ENCODE measurements at places on chromosomes 6 and 20.

GRCh38 chr20:58876437-58876836 lies 23.9 kb downstream of the GNAS start:
- DNase-seq, result no peak

- DNase-seq, result no peak
Measured at GRCh38 chr20:21706261-21707195, 1.1 kb downstream of the PAX1 start.

DNA sequence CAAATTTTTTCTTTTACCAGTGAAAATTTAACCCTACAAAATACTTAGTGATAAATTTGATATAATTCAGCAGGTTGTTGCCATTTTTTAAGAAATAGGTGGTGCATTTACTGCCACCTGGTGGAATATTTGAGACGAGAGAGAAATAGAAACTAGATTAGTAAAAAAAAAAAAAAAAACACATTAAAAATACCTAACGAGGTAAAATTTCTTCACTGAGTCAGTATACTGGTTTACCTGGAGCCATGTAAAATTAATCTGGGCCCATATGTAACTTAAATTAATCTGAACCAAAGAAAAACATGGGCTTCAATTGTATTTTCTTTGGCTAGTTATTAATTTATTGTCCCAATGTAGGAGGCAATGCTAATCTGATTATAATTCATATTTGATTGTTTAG lies 520.8 kb downstream of the EPM2A start:
- peak; percentile 47 for DNase-seq

GRCh38 chr20:57381596-57382503 lies 9.3 kb upstream of the RBM38 start:
- DNase-seq, result peak; percentile 83

- no peak for DNase-seq
Measured at GRCh38 chr6:130385064-130385695, 19.4 kb downstream of the TMEM200A start.

GRCh38 chr6:75202676-75203131 lies 3.1 kb downstream of the COL12A1 start:
- no peak for DNase-seq

DNA sequence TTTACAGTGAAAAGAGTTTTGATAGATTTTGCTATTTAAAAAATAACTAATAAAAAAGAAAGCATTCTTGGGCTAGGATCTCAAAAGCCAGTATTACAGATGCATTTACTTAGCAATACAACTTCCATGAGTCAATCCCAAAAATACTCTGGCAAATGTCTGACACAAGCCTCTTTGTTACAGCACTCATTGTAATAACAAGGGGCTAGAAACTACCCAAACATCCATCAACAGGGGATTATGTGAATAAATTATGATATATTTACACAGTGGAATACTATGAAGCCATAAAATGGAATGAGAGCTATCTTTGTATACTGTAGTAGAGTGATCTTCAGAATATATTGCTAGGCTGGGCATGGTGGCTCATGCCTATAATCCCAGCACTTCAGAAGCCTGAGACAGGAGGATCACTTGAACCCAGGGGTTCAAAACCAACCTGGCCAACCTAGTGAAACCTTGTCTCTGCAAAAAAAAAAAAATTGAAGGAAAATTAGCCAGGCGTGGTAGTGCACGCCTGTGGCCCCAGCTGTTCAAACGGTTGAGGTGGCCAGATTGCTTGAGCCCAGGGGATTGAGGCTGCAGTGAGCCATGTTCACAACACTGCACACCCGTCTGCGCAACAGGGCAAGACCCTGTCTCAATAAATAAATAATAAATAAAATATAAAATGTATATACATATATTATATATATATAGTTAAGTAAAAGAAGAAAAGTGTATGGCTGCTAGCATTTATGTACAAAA lies 34.7 kb upstream of the TOP1 start:
- DNase-seq, result no peak

- DNase-seq, result no peak
Measured at GRCh38 chr6:102411796-102412195, 1018.3 kb downstream of the GRIK2 start.

- no peak for DNase-seq
Measured at GRCh38 chr6:2865694-2866151, 24.1 kb upstream of the SERPINB1 start.

DNA sequence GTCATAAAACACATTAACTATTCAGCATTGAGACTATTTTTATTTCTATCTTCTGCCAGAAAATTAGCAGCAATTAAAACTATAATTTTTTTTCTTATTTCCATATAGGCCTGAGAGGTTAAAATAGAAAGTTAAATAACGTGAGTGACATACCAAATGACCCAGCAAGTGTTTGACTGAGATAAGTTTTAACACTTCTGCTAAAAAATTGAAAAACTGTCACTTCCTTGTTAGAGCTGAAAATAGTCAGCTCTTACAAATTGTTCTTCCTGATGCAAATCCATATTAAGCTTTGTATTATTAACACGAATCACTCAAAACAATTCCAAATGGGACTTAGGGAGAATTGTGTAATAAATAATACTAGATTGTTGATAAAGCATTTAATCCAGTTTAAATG lies 26.5 kb upstream of the STX11 start:
- no peak for DNase-seq
